ENCODE measurements at places on chromosomes 3 and 15.
A peak's percentile ranks its signal among the peaks of the same experiment; 100 is the strongest.

- no peak for DNase-seq
Observed at GRCh38 chr15:67839499-67839928, 331 bp downstream of the RNU6-1 start.

DNA sequence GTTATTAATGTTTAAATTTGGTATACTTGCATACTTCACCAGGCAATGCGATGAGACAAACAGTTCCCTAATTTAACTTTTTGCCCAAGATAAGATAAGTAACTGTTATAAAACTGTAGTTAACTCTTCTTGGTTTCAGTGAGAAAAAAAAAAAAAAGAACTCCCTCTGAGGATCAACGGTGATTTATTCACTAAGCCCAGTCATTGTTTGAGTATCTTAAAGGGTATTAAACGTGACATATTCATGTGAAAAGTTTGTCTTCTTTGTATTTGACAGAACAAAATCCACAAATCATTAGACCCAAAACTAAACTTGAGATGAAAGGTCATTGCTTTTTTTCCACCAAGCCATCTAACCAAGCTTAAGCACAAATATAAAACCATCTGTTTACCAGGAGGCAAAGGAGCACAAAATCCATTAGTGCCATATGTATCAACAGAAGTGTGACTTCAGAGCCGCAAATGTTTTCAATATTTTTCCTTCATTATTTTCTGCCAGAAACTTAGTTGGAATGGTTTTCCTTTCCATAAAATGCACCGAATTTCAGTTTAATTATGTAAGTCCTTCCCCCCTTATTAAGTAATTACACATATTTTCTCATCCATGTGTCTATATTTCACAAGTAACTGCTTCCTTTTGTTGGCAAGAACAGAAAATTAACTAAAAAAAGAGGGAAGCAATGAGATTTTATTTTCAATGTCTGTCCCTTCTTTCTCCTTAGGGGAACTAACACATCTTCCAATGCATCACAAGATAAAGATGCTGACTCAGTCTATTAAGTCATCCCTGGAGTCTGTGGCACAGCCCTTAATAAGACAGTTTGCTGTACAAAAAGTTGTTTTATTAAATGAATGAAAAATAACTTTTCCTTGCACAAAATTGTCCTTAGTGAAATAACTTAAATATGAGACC, 92.2 kb upstream of the RAP2B start:
- DNase-seq, result no peak

DNA sequence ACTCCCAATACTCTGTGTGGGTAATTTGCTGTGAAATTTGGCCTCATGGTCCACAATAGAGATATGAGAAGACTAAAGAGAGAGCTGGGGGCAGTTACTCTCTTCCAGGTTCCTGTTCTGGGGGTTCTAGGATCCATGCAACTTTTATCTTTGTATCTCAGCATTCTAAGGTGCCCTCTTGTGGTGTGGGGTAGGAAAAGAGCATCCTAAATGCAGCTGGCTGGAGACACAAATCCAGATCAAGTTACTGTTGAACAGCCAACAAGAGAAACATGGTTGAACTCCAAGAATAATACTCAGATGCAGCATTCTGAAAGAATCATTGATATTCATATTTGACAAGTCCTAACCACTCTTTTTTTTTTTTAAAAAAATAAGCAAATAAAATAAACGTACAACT, 238.2 kb downstream of the GREM1 start:
- DNase-seq, result peak; percentile 8

DNA sequence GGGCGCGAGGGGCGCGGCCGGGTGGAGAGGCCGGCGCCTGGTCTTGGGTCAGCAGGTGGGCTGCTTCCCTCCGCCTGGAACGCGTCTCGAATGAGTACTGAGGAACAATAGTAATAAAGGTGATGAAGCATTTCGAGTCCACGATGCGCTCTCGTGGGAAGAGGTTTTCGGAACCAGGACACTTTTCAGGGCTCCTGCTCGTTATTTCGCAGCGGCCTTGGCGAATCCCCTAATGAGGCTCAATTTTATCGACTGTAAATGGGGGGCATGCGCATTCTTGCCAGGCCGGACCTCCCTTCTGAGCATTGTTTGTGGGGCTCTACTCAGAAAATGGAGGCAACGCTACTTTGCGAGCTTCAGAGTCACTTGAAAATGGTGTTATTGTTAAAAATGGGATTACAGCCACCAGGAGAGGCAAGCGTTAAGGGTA, 1.2 kb downstream of the NR2C2 start:
- DNase-seq, result no peak

DNA sequence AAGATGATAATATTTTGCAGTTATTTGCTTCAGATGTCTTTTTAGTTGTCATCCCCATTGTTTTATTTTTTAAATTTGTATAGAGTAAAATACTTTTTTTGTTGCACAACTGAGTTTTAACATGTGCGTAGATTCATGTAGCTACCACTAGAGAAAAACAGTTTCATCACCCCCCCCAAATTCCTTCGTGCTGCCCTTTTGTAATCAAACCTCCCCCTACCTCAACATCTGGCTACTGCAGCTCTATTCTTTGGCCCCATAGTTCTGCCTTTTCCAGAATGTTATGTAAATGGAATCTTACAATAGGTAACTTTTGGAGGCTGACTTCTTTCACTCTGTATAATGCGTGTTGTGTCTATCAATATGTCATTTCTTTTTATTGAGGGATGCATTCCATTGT, 232.0 kb upstream of the RASGRP1 start:
- DNase-seq, result no peak

GRCh38 chr3:72254483-72254882, 469.5 kb upstream of the PROK2 start:
- DNase-seq, result no peak

DNA sequence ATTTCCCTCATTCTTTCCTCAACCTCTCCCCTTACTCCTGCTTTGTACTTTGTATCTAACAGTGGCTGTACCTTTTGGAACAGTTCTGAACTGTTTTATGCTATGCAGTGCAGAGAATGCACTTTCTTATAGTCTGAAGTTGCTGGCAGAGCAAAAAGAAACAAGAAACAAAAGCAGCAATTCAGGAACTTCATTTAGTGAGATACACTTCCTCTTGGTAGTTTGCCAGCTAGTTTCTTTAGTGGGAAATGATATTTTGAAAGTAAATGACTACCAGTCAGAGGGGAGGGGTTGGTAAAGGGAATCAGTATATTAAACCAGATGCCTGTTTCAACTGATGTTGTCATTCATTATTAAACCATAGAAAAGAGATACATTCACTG, 55.0 kb upstream of the CHD2 start:
- DNase-seq, result no peak

GRCh38 chr15:73141216-73141900, 89.1 kb downstream of the NEO1 start:
- DNase-seq, result no peak

All from GM12891 (cell line).